Esophagus muscularis mucosa (tissue), 4 donors: ENCODE measurements at places on chromosomes 3 and 15. TPM values are rescaled to one million over a fixed set of nuclear protein-coding genes. Genes with fewer than 3 reads are reported as not detected.

Gene CACNA1D
- 0.99 TPM for total RNA-seq

Gene MYZAP
- 221 TPM for total RNA-seq

Gene ROBO2
- total RNA-seq: 2.1 TPM

Gene LRTM1
- not detected for total RNA-seq

Gene EXOSC7
- 35.1 TPM for total RNA-seq

DNA sequence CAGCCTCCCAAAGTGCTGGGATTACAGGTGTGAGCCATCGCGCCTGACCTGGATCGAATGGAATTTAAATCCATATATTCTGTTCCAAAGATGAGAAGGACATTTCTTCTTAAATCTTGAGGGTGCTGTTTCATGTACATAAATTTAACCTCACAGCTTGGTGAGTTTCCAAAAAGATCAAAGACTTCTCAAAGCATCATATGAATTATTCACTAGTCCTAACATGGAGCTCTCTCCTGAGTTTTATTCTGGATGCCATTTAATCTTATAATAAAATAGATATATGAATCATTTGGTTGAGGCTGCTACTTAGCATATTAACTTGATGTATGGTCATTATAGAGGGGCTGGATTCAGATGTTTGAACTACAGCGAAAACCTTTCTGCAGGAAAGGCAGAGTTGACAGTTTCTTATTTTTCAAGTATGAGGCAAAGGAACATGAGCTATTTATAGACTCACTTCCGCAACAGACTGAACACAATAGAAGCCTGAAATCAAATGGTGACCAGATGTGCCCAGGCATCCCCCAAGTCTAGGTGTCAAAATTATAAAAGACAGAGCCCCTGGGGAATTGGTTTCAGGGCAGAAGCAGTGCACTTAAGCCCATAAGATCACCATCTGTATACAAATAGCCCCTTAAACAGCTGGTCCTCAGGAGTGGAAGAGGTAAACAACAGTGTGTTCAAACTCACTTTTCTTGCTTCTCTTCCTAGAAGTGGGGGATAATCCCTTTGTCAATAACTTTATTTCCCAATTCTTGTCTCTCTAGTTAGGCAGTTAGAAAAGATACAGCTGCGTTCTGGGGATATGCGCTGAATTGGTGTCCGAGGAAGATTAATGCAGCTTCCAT lies 29.7 kb downstream of the STARD9 start:
- DNase-seq: no peak

DNA sequence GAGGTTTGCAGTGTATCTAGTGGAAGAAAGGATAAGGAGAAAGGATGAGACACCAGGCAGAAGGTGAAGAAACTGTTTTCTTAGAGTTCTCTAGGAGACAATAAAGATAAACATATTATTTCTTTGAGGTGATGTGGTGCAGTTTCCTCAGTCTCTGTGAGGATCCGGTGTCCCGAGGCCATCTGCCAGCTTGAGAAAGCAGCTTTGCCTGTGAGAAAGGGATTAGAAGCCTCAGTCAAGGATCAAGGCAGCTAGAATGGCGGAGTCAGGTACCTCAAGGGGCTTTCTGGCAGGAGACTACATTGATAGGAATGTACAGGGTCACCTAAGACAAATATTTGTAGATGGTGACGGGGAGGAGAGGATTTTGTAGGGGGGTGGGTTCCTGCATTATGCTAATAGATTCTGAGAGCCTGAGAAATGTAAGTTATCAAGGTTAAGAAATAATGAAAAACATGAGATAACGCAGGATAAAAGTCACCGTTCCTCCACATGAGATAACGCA lies 103.9 kb upstream of the MB21D2 start:
- DNase-seq: no peak

DNA sequence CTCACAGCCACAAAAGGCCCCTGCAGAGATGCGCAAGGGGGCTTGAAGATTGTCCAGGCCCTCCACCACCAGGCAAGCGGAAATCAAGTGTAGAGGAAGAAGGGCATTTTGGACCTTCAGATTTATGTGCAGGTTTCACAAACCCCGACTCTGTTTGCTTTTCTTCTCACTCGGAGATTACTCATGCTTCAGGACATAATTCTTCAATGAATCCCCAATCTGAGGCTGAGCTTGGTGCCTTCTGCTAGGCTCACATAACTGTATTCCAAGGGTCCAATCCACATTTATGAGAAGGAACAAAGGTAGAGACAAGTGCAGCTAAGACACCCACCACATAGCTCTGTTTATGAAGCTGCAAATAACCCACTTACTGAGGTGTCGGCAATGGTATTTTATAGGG lies 50.6 kb upstream of the NMNAT3 start:
- DNase-seq: peak; percentile 42

GRCh38 chr3:194536871-194537637 lies 50.3 kb upstream of the ATP13A3 start:
- no peak for DNase-seq

GRCh38 chr3:184169896-184170875 lies 4.5 kb upstream of the AP2M1 start:
- no peak for DNase-seq

- DNase-seq: no peak
These were observed 82.6 kb downstream of the HMG20A start for GRCh38 chr15:77503240-77503639.

DNA sequence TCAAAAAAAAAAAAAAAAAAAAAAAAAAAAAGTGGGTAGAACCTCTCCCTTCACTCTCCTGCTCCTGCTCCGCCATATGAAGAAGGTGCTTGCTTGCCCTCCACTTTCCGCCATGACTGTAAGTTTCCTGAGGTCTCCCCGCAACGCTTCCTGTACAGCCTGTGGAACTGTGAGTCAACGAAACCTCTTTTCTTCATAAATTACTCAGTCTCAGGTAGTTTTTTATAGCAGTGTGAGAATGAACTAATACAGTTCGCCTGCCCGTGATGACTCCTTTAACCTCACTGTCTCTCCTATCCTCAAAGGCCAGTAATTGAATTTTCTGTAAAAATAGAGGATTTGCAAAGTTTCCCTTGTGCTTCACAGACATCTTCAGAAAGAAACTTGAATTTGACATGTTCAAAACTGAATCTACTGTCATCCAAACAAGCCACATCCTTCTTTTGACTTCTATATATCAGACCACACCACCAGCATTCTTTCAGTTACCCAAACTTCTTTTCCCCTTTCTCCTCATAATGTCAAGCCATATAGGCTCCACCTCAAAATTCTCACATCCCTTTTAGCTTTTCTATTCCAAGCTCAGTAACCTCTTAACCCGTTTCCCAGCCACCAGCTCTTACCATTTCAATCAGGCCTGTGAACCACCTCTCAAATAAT lies 44.3 kb downstream of the P2RY1 start:
- DNase-seq: no peak

DNA sequence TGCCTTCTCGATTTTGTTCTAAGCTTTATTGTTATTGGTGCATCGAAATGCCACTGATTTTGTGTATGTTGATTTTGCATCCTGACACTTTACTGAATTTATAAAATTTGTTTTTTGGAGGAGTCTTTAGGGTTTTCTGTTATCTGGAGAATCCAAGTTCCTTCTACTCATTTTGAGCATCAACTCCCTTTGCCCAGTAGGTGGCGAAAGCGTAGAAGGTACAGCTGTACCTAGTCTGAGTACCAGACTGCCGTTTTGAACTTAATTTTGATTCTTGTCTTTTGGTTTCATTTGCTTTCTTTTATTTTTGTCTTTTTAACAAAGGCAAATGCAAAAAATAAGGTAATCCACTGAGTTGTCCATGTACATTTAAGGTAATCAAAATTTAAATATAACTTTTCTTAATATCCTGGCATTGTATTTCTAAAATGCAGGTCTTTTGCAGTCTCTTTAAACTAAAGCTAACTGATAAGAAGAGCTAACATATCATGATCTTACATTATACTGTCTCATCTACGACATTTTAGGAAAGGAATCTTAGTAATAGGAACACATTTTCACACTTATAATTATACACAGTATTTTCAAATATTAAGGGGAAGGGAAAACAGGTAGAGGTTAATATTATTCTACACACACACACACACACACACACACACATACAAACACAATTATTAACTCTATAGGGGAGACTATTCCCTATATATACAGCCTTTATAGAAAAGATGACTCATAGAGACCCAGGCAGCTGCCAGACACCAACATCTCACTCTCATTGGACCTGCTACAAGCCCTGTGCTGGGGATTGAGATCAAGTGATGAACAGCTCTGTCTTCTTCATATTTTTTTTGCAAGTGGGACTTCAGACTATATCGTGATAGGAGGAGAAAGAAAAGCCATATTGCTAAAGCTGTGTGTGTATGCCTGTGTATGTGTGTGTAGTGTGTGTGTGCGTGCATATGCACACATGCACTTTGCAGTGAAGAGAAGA lies 71.8 kb downstream of the SYNPR start:
- DNase-seq: no peak

DNA sequence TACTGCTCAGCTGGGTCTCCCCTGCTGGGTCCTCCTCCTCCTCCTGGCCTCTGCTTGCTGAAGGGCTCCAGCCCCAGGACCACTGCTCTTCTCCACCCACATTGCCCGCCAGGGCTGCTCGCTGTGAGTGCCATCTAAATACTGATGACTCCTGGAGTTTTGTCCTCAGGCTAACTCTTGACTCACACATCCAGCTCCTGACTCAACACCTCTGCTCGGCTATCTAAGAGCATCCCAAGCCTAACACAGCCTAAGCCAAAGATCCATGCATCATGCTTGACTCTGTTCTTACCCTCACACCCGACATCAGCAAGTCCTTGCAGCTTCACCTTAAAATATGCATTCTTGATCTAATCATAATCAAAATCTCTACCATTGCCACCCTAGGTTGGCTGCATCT lies 260.2 kb downstream of the KLF13 start:
- peak; percentile 77 for DNase-seq

- DNase-seq: no peak
These were observed 356.6 kb upstream of the NPAP1 start for GRCh38 chr15:24318981-24319380.

DNA sequence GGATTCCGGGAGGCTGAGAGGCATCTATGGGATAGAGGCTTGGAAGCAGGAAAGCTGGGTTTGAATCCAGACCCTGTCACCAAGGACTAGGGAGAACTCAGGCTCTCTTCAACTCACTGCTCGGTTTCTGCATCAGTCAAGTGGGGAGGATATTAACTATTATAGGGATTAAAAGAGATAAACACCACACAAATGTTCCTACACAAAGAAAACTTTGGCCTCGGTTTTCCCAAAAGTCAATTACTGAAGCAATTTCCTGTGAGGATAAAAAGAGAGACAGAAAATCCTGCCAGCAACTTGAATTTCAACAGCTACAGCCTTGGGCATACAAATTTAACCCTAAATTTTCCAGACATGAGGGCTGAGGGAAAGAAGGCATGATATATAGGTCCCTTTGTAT lies 36.0 kb downstream of the ITGB5 start:
- no peak for DNase-seq

- DNase-seq: no peak
These were observed 313.4 kb upstream of the CHRM5 start for GRCh38 chr15:33654860-33655259.

DNA sequence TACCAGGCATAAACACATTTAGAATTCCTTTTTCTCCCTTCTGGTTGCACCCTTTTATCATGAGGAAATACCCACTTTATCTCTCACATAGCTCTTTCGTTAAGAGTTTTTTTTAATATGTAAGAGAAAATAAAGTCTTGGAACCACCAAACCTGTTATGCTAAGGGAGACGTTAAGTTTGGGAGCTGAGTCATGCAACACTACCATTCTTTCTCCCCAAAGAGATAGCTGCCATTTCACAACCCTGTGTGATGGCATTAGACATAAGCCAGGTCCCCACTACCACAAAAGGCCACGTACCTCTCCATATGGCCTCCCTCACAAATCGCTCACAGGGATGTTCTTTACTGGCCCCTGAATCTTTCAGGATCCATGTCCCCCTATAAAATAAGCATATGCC lies 7.6 kb upstream of the NIPA1 start:
- no peak for DNase-seq

GRCh38 chr3:190810957-190811356 lies 51.5 kb downstream of the GMNC start:
- DNase-seq: no peak

DNA sequence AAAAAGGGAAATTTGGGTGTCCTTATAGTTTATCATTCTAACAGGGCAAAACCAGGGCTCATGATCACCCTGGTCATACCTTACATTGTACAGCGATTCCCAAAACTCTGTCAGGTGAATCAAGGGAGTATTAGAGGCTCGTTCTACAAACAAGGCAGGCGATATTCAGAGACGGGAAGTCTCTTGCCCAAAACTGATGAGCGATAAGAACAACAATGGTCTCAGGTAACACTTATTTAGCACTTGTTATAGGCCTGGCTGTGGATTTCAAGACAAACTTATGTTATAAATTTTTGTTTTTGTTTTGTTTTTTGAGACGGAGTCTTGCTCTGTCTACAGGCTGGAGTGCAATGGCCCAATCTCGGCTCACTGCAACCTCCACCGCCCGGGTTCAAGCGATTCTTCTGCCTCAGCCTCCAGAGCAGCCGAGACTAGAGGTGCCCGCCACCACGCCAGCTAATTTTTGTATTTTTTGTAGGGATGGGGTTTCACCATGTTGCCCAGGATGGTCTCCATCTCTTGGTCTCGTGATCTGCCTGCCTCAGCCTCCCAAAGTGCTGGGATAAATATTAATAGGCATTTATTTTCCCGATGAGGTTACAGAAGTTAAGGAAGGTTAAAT lies 12.8 kb downstream of the BCL2L10 start:
- DNase-seq: no peak
